Panc1 (cell line): ENCODE measurements at places on chromosomes 5 and 9.

DNA sequence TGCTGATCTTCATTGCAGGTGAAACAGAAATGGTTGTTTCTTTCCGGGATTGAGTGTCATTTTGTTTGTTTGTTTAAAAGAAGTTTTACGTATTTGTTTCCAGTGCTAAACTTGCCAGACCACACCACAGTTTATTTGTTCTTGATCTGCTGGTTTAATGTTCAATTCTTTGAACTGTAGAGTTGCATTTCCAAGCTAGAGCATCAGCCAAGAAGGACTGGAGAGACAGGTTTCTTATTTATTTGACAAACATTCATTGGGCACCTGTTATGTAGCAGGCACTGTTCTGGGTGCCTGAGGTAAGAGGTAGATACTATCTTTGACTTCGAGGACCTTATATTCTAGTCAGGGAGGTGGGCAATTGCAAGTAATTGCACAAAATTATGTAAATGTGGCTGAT is 45.0 kb downstream of the MCCC2 start:
- no peak for DNase-seq

- no peak for DNase-seq
Measured at GRCh38 chr9:112241491-112241890, 66.4 kb upstream of the SUSD1 start.

DNA sequence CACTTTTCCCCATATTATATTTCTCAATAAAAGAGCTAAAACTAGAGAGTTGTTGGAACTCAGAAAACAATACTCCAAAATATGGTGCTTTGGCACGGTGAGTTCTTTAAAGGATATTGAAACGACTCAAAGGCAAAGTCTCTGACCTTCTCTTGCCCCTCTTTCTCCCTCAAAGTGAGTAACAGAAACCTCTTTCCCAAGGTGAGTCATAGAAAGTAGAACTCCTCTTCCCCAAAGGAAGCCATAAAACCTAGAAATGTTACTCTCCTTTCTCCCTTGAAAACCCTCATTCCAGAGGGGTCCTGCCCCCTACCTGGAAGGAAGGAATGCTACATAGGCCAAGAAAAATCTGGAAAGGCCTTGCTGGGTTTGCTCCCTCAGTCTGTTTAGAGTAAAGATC is 47.5 kb downstream of the RAPGEF6 start:
- DNase-seq, result no peak

DNA sequence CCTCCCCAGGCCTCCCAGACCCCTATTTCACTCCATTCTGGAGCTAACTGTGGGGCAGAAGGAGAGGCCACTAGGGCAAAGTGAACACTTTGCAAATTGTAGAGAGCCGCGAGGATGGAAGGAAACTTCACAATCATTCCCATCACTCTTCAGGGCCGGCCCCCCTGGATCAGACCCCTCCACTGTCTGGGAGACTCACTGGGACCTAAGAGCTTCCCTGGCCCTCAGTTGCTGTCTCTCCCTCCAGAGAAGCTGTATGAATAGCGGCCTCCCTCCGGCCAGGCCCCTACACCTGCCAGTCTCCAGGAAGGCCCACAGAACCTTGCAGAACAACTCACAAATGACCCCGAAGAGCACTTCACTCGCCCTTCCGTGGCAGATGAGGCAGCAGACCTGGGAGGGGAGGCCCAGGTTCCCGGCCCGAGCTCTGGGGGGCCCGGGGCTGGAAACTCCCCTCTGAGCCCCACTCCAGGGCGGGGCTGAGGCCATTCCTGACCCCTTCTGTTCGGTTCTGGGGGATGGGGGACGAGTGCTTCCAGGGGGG is 141.9 kb upstream of the IER5L start:
- DNase-seq, result no peak

DNA sequence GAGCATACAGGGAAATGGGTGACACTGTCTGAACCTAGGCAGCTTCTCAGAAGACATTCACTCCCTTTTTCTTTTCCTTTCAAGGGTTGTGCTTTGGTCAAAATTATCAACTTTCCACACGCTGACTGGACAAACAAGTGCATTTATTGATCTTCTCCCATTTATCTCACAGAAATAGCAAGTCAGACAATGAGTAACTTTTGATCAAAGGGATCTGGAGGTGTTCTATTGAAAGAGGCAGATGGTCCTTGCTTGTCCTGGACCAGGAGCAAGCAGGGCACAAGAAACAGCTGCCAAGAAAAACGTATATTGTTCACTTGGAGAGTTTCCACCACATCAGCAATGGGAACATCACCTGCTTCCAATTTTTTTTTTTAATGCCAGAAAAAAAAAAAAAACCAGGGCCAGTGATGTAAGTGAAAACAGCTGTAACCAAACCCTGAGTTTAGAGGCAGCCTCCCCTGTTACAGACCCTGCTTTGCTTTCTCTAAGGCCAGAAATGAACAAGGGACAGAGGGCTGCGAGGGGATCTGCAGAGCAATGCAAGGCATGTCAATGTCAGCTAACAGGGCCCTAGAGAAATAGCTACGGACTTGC is 79.8 kb downstream of the NIPSNAP3B start:
- DNase-seq, result no peak

DNA sequence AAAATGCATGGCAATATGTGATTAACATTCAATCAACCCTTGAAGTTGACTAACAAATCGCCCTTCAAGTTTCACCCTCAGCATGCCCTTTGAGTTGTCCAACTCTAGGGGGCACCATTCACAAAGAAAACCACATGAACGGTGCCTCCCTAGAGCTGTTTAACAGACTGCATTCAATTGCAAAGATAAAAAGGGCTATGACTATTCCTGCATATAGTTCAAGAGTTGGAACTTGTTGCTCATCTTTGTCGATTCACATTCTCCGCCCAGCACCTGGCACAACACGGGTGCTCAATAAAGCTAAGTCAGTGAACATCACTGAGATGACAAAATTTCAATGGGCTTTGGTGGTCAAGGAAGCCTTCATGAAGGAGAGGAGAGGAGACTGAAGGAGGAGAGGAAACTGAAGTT is 69.6 kb upstream of the SLC30A5 start:
- no peak for DNase-seq
